Keratinocyte (primary cell): ENCODE measurements at places on chromosomes 7 and 10. TPM values are rescaled to one million over a fixed set of nuclear protein-coding genes. Genes with fewer than 3 reads are reported as not detected.

DNA sequence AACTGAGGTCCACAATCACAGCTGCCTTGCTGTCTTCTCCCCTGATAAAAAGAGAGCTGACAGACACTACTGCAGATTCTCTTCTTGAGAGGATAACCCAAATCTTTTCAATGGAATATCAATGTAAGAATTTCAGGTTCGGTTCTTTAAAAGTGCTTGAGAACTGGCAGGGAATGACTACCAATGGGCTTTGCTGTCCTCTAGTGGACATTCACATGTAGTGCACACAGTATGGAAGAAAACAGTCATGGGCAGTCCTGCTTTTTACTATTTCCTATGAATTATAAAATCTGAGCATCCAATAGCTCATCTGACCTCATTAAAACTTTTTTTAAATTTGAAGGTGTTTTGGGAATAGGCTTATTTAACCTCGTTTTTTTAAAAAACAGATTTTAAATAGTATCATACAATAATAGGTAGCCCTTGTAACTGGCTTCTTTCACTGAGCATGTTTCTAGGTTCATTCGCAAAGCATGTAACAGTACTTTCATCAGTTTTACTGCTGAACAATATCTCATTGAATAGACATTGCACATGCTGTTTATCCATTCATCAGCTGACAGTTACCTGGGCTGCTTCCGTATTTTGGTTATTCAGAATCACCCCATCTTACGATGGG lies 18.3 kb downstream of the FZD9 start:
- H3K27me3 ChIP-seq, result no peaks in the 10 kb centered on the region
- no peak overlapping the region for H3K4me3 ChIP-seq
- no peak overlapping the region for H3K27ac ChIP-seq
- no peaks in the 10 kb centered on the region for H3K4me1 ChIP-seq

Gene URGCP
- polyA plus RNA-seq, result 24.8 to 29.7 TPM (median 27.6 TPM) in 3 replicates

DNA sequence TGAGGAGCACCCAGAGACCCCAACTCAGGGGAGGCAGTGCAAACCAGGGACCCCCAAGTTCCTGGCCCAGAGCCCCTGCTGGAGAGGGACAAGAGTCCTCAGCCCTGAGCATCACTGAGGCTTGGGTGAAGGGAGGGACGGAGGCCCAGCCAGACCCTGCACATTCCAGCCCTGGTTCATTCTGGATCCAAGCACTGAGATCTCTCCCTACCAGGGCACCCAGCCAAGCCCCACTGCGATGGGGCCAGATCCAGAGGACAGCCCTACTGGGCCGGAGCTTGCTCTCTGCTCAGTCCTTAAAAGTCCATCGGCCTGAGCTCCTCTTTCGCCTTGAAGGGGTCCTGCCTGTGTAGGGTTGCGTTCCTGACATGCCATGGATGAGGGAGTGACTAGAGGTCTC lies 40.5 kb upstream of the RABGEF1 start:
- no peaks in the 10 kb centered on the region for H3K27me3 ChIP-seq
- DNase-seq, result no peak
- H3K4me1 ChIP-seq, result peaks cover 8% of the 10 kb centered on the region
- H3K27ac ChIP-seq, result no peak overlapping the region
- H3K4me3 ChIP-seq, result no peak overlapping the region

GRCh38 chr10:2951235-2951835 lies 116.0 kb upstream of the PFKP start:
- no peak overlapping the region for H3K4me3 ChIP-seq
- no peaks in the 10 kb centered on the region for H3K36me3 ChIP-seq
- DNase-seq, result no peak

DNA sequence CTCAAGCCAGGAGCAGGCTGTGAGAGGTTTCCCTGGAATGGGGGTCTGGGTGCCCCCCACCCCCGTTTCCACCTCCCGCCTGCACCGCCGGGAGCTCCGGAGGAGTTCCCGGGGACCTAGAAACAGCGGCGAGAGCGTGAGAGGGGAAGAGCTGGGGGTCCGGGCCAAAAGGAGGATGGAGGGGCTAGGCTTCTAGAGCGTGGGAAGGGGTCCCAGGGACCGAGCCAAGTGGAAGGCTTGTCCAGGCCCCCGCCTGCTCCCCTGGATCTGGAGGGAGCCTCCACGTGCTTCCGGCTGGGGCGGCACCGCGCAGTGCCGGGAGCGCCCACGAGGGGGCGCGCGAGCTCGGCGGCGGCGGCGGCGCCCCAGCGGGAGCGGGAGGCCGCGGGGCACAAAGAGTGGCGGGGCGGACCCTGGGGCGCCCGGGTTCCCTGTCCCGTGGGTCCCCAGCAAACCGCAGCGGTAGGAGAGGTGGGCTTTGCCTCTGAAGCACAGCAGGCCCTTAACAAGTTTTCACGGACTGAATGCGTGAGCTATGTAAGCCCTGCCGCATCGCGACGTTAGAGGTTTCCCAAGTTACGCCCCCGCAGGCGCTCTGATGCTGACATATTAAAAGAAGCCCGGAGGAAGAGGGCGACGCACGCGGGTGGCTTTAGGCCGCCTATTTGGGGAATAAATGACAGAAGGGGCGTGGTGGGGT lies 104.4 kb upstream of the LRRC4 start:
- peak overlapping the region; percentile 70 for H3K4me3 ChIP-seq
- no peak overlapping the region for H3K27ac ChIP-seq
- H3K36me3 ChIP-seq, result no peaks in the 10 kb centered on the region
- peaks cover 44% of the 10 kb centered on the region for H3K27me3 ChIP-seq
- H3K4me1 ChIP-seq, result peaks cover 8% of the 10 kb centered on the region

- peaks cover 3% of the 10 kb centered on the region for H3K36me3 ChIP-seq
- no peak for DNase-seq
- peaks cover 3% of the 10 kb centered on the region for H3K27me3 ChIP-seq
- H3K27ac ChIP-seq, result no peak overlapping the region
These were observed 548 bp upstream of the BNIP3 start for GRCh38 chr10:131982185-131982756.

DNA sequence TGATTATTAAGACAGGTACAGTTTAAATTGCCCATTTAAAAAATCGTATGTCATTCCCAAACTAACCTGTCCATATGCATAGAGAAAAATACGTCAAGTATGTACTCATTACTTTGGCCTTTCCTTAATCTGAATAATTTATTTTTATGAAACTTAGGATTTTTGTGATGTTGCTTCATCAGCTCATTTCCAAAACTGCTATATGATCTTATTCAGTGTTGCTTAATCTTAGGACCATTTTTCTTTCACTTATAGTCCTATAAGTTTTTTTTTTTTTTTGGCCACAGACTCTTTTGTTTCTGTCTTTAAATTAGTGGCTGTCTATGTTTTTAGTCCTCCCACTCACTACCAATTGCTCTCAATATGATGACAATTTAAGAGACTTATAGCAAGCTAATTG lies 345.1 kb downstream of the PHTF2 start:
- H3K36me3 ChIP-seq, result no peaks in the 10 kb centered on the region
- no peak for DNase-seq
- H3K4me3 ChIP-seq, result no peak overlapping the region
- no peak overlapping the region for H3K27ac ChIP-seq

- no peak for DNase-seq
- peak overlapping the region; percentile 82 for H3K4me3 ChIP-seq
- H3K27me3 ChIP-seq, result no peaks in the 10 kb centered on the region
- H3K27ac ChIP-seq, result peak overlapping the region; percentile 93
These were observed 868 bp downstream of the TIAL1 start for GRCh38 chr10:119595676-119596515.

DNA sequence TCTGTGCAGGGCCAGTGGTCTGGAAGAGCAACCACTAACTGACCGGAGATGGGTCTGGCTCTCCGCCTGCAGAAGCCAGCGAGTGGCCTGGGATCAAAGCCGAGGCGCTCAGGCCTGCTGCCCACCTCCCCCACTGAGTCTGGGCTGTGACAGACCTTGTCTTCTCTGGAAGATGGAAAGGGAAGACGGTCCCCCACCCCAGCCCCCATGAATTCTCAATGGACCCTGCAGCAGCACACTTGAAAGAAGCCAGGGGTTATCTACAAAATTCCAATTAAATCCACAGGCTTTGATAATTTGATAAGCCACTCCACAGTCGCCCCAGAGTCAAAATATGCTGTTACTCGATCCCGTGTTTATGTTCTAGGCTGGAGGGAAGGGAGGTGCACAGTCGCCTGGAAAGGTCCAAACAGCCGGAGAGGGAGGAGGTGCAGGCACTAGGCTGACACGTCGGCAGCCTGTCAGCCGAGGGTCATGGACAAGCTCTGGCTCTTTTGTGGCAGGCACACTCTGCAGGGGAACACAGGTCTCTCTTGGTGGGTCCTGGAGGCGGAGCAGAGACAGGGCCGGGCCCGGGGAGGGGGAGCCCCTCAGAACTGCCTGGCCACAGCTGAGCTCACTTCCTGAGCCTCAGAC lies 134.9 kb downstream of the SH3PXD2A start:
- DNase-seq, result no peak
- peaks cover 42% of the 10 kb centered on the region for H3K36me3 ChIP-seq
- H3K27me3 ChIP-seq, result no peaks in the 10 kb centered on the region
- no peak overlapping the region for H3K4me3 ChIP-seq

- H3K27me3 ChIP-seq, result peaks cover 31% of the 10 kb centered on the region
- no peak overlapping the region for H3K27ac ChIP-seq
- no peak for DNase-seq
- H3K4me3 ChIP-seq, result no peak overlapping the region
- H3K36me3 ChIP-seq, result no peaks in the 10 kb centered on the region
- H3K4me1 ChIP-seq, result no peaks in the 10 kb centered on the region
These were observed 116.0 kb downstream of the SLIT1 start for GRCh38 chr10:97069576-97070362.

Gene CALY
- not detected in 3 replicates for polyA plus RNA-seq

- no peak overlapping the region for H3K27ac ChIP-seq
- H3K27me3 ChIP-seq, result no peaks in the 10 kb centered on the region
- no peak overlapping the region for H3K4me3 ChIP-seq
- no peak for DNase-seq
- no peaks in the 10 kb centered on the region for H3K36me3 ChIP-seq
- peaks cover 18% of the 10 kb centered on the region for H3K4me1 ChIP-seq
These were observed 196.1 kb upstream of the SVIL start for GRCh38 chr10:29830531-29831512.

GRCh38 chr10:93711891-93712290 lies 9.5 kb upstream of the FRA10AC1 start:
- H3K27ac ChIP-seq, result no peak overlapping the region
- DNase-seq, result no peak
- no peaks in the 10 kb centered on the region for H3K36me3 ChIP-seq
- no peaks in the 10 kb centered on the region for H3K27me3 ChIP-seq

Gene FLNC
- 0.03 to 0.15 TPM (median 0.06 TPM) in 3 replicates for polyA plus RNA-seq

Gene FAM13C
- 0.08 to 1.2 TPM (median 0.58 TPM) in 3 replicates for polyA plus RNA-seq

Gene EIF5AL1
- polyA plus RNA-seq, result 0.91 to 2.3 TPM (median 1.2 TPM) in 3 replicates

DNA sequence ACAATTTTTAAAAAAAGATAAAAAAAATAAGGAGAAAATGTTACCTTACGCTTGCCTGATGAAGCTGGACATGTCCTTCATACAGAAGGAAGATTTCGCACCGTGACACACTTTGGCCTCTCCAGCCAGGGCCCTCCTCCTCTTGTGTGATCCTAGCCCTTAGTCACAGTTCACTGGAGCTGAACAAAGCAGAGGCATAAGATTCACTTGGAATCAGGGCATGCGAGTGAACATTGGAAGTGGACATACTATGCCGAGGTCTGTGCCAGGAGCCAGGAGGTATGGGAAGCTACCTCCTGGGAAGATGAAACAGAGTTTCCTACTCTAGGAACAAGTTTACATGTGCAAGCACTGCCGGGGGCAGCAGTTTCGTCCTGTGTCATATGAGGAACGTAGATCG lies 91.5 kb downstream of the XPNPEP1 start:
- H3K27ac ChIP-seq, result no peak overlapping the region
- H3K27me3 ChIP-seq, result no peaks in the 10 kb centered on the region
- DNase-seq, result no peak
- no peaks in the 10 kb centered on the region for H3K36me3 ChIP-seq
- no peak overlapping the region for H3K4me3 ChIP-seq
- H3K4me1 ChIP-seq, result no peaks in the 10 kb centered on the region

DNA sequence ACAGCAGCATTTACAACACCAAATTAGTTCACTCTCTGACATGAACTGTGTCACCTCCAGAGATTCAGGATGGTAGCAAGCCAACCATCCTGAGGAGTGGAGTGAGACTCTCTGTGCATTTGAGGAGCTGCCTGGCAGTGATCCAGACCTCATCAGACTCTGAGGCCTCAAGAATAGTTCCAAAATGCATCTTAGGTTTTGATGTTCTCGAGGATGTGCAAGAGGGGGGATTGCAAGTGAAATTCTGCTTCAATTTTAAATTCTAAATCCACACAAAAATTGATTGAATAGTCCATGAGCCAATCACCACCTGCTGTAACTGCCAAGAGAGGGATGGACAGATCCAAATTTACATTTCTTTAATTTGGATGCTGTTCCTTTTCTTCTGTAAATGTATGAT lies 49.7 kb downstream of the SLK start:
- peaks cover 15% of the 10 kb centered on the region for H3K36me3 ChIP-seq
- H3K4me1 ChIP-seq, result no peaks in the 10 kb centered on the region
- H3K27me3 ChIP-seq, result no peaks in the 10 kb centered on the region
- DNase-seq, result no peak

DNA sequence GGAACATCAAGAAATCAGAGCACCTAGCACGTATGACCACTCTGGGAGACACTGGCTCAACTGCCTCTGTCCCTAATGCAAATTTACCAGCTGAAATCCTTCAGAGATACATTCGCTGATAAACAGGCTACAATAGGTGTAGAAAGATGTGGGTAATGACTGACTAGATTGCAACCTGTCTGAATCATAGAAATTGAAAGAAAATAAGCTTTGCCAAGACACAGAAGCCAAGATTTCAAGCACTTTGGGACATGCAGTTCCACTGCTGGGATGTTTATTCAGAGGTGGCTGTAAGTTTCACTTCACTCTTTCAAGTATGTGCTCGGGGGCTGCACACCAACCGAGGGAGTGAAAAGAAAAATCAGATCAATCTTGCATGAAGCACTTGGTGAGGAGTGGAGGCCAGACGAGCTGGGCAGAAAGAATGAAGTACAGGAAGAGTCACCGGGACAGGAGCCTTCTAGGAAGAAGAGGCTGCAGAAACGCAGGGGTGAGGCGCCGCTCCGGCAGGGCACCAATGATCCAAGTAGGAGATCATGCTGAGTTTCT lies 276.7 kb downstream of the PARD3 start:
- H3K27me3 ChIP-seq, result no peaks in the 10 kb centered on the region
- no peaks in the 10 kb centered on the region for H3K4me1 ChIP-seq
- DNase-seq, result no peak
- no peak overlapping the region for H3K4me3 ChIP-seq

Gene CACNB2
- 0.03 to 0.15 TPM in 2 of 3 replicates, not detected in the other for polyA plus RNA-seq

DNA sequence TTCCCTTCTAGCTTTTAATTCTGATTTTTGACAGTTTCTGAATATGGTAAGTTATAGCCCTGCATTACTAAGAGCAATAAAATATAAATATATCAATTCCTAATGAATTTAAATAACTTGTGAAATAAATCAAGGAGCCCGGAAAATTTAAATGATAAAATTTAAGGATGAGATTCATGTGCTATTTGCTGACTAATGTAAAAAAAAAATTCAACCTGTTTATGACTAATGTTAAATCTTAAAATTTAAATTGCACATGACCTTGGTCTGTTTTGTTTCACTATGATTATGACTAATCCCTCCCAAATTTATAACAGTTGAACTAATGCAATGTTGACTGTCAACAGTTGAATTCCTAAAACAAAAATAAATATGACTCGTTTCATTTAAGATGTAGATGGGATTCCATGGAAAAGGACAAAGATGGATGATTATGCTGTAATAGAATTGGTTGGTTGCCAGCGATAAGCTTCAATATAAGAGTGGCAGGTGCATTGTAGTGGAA lies 419.9 kb downstream of the NRG3 start:
- DNase-seq, result no peak
- H3K27ac ChIP-seq, result no peak overlapping the region
- H3K27me3 ChIP-seq, result no peaks in the 10 kb centered on the region
- H3K4me1 ChIP-seq, result no peaks in the 10 kb centered on the region
- H3K36me3 ChIP-seq, result no peaks in the 10 kb centered on the region
- H3K4me3 ChIP-seq, result no peak overlapping the region

Gene SYT15
- polyA plus RNA-seq, result 0.07 to 0.16 TPM (median 0.13 TPM) in 3 replicates

GRCh38 chr10:64976150-64976549 lies 1454.9 kb downstream of the REEP3 start:
- no peak for DNase-seq
- no peak overlapping the region for H3K4me3 ChIP-seq
- H3K36me3 ChIP-seq, result no peaks in the 10 kb centered on the region
